ENCODE measurements at places on chromosomes 3 and 15.

GRCh38 chr3:176941689-176942088, 255.6 kb downstream of the TBL1XR1 start:
- no peak for DNase-seq

DNA sequence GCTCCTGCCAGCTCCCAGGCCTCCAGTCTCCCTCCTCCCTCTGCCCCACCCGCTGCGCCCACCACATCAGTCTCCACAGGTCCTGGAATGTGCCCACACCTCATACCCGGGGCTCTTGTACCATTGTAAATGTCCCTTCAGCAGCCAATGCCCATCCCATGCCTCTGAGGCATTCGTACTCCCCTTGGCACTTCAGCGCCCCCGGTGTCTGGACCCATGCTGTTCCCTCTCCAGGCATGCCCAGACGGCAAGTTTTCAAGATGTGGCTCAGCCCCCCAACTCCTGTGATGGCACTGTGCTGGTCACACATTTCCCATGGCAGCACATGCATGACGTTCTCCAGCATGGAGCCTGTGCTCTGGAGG, 13.3 kb downstream of the PLXND1 start:
- DNase-seq = no peak

DNA sequence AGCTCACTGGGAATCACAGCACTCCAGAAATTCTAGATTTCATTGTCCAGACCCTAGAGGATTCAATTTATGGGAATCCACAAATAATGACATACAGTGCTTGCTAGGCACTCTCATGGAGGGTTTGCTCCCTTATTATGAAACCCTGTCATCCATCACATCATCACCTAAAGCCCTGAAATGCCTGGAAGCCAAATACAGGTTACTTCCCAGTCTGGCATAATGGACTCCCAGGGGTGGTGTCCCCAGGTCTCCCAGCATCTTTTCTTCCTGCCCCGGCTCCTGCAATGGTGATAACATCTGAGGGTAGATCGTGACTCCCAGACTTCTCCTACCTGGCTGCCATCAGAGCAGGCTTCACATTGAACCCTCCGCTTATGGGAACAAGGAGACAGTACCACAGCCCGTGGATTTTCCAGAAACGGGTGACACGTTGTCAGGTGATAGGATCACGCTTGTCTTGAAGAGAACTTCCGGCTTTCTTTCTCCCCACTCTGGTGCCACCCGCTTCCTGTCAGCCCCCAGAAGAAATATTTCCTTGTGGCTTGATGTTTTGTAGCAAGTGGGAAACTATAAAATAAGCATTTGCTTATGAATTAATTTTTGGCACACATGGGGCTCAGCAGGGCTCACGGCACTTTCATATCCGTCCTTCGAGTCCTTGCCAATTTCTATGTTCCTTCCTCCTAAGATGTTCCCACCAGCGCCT, 238.7 kb upstream of the BHLHE40 start:
- no peak for DNase-seq

DNA sequence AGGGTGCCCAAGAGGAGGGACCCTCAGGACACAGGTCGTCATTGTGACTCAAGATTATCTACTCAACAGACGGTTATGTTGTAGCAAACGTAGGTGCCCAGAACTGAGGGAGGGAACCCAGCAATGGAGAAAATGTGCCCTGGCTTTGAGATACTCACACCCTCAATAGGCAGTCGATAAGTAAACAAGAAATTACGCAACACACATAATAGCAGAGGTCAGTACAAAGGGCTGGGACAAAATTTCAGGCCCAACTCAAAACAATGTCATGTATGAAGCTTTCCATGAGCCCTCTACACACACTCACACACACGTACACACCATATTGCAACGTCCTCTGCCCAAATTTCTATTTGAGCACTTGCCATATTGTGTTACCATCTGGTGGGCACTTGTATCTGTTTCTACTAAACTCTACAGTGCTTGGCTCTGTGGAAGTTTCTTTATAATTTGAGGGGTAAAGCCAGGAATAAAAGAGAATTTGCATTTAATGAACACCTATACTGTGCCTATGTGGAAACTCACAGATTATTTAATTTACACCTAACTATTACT, 114.6 kb upstream of the TRIM42 start:
- no peak for DNase-seq

- DNase-seq = no peak
These were observed 920.9 kb downstream of the TUSC7 start for GRCh38 chr3:117630469-117630868.

- DNase-seq = peak; percentile 77
These were observed 6.5 kb upstream of the ALDH1A3 start for GRCh38 chr15:100873029-100873677.

GRCh38 chr3:120473389-120473788, 22.6 kb upstream of the FSTL1 start:
- DNase-seq = no peak

DNA sequence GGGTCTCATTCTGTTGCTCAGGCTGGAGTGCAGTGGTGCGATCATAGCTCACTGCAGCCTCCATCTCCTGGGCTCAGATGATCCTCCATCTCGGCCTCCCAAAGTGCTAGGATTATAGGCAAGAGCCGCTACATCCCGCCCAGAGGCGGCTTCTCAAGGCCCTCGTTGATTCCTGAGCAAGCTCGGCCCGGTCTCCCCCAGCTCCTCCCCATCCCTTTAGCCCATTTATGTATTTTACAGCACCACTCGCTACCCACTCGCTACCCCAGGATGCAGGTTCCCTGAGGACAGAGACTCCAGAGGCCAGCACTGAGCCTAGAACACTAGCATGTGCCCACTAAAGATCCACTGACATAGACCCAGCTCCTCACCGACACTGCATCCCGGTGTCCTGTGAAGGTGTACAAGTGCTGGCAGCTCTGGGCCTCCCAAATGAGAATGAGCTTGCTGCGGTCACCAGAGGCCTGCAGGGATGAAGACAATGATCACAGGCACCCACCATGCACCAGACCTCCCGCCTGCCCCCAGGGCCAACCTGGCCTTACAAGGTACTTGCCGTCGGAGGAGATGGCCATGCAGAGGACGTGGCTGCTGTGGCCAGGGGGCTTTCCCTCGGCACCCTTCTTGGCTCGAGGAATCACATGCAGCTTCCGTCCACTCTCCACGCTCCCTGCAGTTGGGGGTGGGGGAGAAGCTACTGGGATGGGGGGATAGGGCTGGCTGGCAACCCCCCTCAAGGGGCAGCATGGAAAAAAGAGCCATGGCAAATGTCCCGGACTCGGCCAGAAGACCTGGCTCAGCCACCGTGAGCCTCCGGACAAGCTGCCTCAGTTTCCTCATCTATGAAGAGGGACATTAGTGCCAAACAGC, 5.6 kb downstream of the RRP9 start:
- no peak for DNase-seq

DNA sequence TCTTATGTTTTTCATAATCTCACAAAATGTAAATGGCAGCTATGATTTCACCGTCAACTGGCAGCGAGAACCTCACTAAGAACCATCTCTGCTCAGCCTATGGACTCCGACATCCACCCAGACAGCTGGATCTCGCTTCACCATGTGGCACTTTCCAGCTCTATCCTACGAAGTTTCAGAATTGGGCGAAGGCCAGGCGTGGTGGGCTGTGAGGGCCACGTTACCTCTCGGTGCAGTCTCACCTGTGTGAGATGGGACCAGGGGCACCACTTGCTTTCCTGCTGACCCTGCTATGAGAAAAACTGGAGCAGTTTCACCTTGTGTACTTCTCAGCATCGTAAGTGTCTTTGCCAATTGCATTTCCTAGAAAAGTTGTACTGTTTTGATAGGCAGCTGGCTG, 32.3 kb downstream of the CHDH start:
- no peak for DNase-seq

GRCh38 chr15:89321521-89322410, 12.9 kb downstream of the POLG start:
- no peak for DNase-seq

DNA sequence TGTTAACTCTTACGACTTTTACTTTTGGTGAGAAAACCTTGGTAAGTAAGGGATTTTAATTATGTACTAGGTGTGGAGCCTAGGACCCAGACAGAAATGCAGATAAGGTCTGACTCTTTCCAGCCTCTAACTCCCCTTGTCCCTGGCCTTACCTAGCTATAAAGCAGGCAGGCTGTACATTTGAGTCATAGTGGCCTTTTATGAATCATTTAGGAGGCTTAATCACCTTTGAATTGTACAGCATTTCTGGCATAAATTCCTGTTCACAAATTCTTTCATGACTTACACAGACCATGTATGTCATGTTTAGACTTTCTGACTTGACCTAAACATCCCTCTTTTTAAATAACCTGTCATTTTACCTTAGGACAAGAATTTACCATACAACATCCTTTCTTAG, 47.4 kb downstream of the CHCHD4 start:
- no peak for DNase-seq

GRCh38 chr3:77468626-77469020, 428.7 kb downstream of the ROBO2 start:
- no peak for DNase-seq

- DNase-seq = no peak
These were observed 17.5 kb downstream of the MKRN2OS start for GRCh38 chr3:12527757-12528143.

- no peak for DNase-seq
These were observed 8.0 kb upstream of the MESP2 start for GRCh38 chr15:89768071-89768500.

DNA sequence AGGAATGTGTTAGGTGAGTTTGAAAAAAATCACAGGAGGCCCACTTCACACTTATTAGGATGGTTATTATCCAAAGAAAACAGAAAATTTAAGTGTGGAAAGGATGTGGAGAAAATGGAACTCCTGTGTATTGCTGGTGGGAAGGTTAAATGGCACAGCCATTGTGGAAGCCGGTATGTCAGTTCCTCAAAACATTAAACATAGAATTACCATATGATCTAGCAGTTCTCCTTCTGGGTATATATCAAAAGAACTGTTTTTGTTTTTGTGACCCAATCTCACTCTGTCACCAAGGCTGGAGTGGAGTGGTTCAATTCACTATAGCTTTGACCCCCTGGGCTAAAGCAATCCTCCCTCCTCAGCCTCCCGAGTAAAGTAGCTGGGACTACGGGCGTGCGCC, 10.4 kb upstream of the ZFYVE19 start:
- DNase-seq = no peak

- DNase-seq = no peak
These were observed 623.3 kb downstream of the NSUN3 start for GRCh38 chr3:94686208-94686607.

DNA sequence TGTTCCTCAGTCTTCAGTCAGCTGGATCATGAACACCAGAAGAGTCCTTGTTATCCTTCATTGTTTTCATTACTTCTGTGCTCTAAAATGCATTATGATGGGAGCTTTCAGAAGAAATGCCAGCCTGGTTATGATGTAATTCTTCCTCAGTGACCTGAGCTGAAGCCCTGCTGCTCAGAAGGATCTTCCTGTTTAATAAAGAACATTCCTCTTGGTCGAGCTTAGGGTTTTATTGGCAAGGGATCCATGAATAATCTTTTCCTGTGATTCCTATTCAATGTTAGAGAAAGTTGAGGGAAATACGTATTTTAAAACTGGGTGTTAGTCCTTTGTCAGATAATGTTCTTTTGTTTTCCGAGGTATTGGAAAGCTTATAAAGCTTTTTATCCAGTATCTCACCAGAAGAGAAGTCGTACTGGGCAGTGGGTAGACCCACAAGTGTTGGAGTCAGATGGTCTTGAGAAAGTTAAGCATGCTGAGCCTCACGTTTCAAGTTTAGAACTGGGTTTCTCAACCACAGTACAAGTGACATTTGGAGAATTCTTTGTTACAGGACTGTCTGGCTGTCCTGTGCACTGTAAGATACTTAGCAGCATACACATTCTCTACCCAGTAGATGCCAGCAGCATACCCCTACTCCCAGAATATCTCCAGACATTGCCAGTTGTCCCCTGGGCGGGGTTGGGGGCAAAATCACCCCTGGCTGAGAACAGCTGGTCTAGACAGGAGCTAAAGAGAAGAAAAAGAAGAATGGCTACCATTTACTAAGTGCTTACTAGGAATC, 212.3 kb upstream of the BHLHE40 start:
- no peak for DNase-seq

- no peak for DNase-seq
These were observed 88.0 kb upstream of the RASGRF1 start for GRCh38 chr15:79178594-79178993.

DNA sequence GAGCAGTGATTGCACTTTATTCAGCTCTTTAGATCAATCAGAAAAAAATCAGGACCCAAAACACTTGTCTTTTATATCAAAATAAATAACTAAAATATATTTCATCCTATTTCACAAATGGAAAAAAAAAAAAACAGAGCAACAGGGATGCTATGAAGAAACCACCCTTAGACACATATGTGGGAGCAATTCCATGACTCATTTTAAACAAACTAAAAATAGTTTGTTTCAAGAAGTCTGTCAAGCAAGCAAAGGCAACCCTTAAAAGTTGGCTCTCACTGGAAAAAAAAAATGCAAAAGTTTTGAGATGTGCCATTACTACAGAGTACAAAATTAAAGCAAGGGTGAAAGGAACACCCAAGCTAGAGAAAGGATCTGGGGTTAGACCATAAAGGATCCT, 5.7 kb downstream of the ATP13A3 start:
- DNase-seq = no peak

DNA sequence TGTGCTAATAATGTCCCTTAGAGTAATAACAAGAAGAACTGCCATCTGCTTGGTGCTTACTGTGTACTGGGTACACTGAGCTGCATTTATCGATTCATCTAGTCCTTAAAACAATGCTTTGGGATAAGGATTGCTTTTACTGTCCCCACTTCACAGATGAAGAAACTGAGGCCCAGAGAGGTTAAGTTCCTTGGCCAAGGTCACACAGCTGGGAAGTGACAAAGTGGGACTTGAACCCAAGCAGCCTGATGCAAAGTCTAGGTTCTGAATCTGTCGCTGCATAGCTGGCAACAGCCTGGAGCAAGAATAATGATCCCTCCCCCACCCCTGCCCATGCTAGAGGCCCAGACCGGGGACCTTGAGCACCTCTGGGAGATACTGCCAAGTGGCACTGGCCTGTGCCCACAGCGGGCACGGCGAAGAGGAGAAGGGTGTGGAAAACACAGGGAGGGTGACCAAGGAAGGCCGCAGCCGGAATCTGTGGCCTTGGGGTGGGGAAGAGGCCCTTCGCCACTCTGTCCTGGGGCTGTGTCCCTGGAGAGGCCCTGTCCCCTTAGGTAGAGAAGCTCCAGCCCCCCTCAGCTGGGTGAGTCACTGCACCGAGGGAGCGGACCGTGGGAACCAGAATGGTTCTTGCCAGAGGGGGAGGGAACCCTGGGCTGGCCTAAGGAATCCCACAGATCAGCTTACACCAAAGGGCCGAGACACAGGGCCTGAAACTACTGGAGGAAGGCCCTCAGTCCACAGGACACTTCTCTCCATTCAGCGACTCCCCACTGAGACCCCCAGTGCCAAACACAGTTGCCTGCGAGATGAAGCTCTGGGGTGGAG, 3.5 kb downstream of the PLXND1 start:
- DNase-seq = peak; percentile 83

DNA sequence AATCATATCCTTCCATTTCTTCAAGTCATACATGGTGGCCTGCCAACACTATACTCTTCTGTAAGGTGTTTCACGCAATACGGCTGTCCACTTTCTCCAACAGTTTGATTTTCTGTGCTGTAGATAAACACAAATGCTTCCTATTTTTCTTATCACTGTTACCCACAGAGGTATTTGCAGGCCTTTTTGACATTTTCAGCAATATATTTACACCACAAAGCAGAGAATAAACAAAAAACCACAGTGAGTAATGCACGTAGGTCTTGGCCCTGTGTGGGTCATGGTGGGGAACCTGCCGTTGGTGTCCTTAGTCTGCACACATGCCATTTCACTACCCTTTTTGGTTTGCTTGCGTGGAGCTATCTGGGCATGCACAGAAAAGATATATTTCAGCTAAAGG, 59.5 kb downstream of the LRRC28 start:
- DNase-seq = no peak

Measured in retinal pigment epithelial cell (primary cell).